ENCODE measurements at places on chromosomes 12 and 14. TPM values are rescaled to one million over a fixed set of nuclear protein-coding genes. Genes with fewer than 3 reads are reported as not detected.
A peak's percentile ranks its signal among the peaks of the same experiment; 100 is the strongest.

DNA sequence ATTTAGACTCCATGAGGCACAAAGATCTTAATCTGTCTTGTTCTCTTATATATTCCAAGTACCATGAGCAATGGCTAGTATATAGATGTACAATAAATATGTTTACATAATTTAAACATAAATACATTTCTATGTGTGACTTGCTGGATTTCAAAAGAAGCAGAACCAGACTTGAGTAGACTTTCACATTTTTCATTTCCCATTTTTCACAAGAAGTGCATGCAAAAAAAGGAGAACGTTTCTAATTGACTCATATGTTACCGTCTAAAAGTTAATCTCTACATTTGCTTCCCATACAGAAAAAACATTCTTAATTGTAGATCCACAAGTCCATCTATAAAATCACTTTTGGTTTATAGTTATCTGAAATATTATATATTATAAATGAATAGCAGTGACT, 256.5 kb upstream of the USP15 start:
- DNase-seq, result no peak
- H3K27ac ChIP-seq, result no peak overlapping the region
- H3K27me3 ChIP-seq, result no peaks in the 10 kb centered on the region
- no peaks in the 10 kb centered on the region for H3K4me1 ChIP-seq
- no peak overlapping the region for H3K4me3 ChIP-seq
- no peaks in the 10 kb centered on the region for H3K36me3 ChIP-seq

GRCh38 chr14:92785667-92786426, 8.3 kb upstream of the GOLGA5 start:
- no peak overlapping the region for H3K27ac ChIP-seq
- peaks cover 9% of the 10 kb centered on the region for H3K27me3 ChIP-seq
- no peak for DNase-seq
- H3K4me3 ChIP-seq, result no peak overlapping the region
- peaks cover 11% of the 10 kb centered on the region for H3K4me1 ChIP-seq
- H3K36me3 ChIP-seq, result peaks cover 12% of the 10 kb centered on the region

GRCh38 chr12:20646239-20646827, 48.8 kb upstream of the SLCO1C1 start:
- no peak for DNase-seq
- H3K4me1 ChIP-seq, result no peaks in the 10 kb centered on the region
- H3K27me3 ChIP-seq, result no peaks in the 10 kb centered on the region
- H3K4me3 ChIP-seq, result no peak overlapping the region
- no peak overlapping the region for H3K27ac ChIP-seq

- peaks cover 41% of the 10 kb centered on the region for H3K4me1 ChIP-seq
- no peak for DNase-seq
- H3K4me3 ChIP-seq, result no peak overlapping the region
- H3K27me3 ChIP-seq, result peaks cover 3% of the 10 kb centered on the region
These were observed 117.2 kb upstream of the BCL2L14 start for GRCh38 chr12:11953523-11953922.

DNA sequence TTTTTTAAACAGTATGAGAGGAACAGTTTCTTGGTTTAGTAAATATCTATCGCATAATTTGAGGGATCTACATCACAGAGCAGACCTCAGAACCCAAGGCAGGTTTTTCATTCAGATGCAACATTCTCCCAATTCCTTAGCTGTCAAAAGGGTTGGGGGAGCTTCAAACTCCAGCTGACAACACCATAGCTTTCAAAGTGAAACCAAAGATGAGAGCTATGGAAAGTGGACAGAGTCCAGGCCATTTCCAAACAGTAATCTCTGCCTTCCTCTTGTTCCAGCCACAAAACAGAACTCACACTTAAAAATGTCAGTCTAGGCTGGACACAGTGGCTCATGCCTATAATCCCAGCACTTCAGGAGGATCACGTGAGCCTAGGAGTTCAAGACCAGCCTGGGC, 87.8 kb downstream of the SPRING1 start:
- DNase-seq, result no peak
- H3K36me3 ChIP-seq, result no peaks in the 10 kb centered on the region
- no peak overlapping the region for H3K4me3 ChIP-seq
- H3K4me1 ChIP-seq, result peaks cover 3% of the 10 kb centered on the region
- peaks cover 21% of the 10 kb centered on the region for H3K27me3 ChIP-seq
- no peak overlapping the region for H3K27ac ChIP-seq

- H3K27ac ChIP-seq, result no peak overlapping the region
- no peak overlapping the region for H3K4me3 ChIP-seq
- H3K4me1 ChIP-seq, result peaks cover 40% of the 10 kb centered on the region
- H3K27me3 ChIP-seq, result no peaks in the 10 kb centered on the region
These were observed 86.1 kb downstream of the NCOR2 start for GRCh38 chr12:124481257-124481750.

DNA sequence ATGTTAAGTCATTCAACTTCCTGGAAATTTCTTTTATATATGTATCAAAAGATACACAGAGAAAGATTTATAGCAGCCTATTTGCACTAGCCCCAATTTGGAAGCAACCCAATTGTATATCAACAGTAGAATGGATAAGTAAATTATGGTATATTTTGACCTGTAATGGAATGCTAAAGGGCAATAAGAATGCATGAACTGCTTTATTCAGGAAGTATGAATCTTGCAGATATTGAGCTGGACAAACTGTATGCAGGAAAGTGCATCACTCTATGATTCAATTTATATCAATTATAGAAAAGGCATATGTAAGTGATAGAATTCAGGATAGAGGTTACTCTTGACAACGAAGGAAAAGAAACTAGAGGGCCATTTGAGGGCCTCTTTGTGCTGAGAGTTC, 913.1 kb upstream of the FBXO33 start:
- H3K4me3 ChIP-seq, result no peak overlapping the region
- H3K36me3 ChIP-seq, result no peaks in the 10 kb centered on the region
- H3K27me3 ChIP-seq, result no peaks in the 10 kb centered on the region
- no peaks in the 10 kb centered on the region for H3K4me1 ChIP-seq

Gene KRT73
- not detected for total RNA-seq

DNA sequence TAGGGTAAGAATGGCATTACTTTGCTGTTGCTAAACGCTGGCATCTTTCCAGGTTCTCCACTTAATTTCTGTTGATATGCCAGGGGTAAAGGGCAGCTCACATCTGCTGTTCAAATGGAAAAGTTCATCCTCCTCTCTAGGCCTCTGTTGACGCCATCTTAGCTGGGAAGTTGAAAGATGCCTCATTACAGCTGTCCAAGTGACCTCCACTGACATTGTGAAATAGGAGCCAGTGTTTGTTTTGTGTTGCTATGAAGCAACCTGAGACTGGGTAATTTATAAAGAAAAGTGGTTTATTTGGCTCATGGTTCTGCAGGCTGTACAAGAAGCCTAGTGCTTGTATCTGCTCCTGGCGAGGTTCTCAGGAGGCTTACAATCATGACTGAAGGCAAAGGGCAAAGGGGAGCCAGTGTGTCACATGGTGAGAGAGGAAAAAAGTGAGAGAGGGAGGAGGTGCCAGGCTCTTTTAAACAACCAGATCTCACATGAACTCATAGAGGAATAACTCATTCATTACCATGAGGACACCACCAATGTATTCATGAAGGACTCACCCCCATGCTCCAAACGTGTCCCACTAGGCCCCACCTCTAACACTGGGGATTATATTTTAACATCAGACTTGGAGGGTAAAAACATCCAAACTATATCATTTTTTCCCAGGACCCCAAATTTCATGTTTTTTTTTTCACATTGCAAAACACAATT, 3.2 kb upstream of the ADAM21 start:
- no peaks in the 10 kb centered on the region for H3K36me3 ChIP-seq
- no peak overlapping the region for H3K27ac ChIP-seq
- DNase-seq, result no peak

- H3K27ac ChIP-seq, result no peak overlapping the region
- H3K27me3 ChIP-seq, result peaks cover 1% of the 10 kb centered on the region
- DNase-seq, result no peak
- no peaks in the 10 kb centered on the region for H3K4me1 ChIP-seq
- H3K36me3 ChIP-seq, result no peaks in the 10 kb centered on the region
These were observed 88.0 kb upstream of the VASH1 start for GRCh38 chr14:76673261-76673660.

Gene AQP2
- total RNA-seq, result not detected

DNA sequence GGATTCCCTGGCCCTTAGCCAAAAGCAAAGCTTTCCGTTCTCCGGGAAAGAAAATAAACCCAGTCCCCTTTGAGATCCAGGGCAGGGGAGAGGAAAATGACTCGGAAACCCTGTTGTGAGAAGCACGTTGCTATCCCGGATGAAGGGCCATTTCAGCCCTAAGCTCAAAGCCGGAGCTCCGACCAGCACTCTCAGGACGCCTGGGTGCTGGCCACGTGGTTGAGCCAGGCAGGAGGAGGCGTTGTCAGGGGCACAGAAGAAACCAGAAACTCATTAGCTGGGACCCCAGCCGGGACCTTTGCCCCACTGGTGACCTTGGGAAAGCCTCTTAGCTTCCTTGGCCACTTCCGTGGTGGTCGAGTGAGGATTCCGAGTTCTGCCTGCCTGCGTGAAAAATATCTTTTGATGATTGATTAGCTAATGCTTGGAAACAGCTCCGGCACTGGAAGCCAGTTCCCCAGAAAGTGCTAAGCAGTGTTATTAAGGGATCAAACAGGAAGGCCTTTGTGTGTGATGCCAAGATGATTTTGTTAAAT, 57.6 kb upstream of the FZD10 start:
- H3K4me1 ChIP-seq, result no peaks in the 10 kb centered on the region
- H3K4me3 ChIP-seq, result no peak overlapping the region
- H3K27ac ChIP-seq, result no peak overlapping the region
- H3K27me3 ChIP-seq, result no peaks in the 10 kb centered on the region

DNA sequence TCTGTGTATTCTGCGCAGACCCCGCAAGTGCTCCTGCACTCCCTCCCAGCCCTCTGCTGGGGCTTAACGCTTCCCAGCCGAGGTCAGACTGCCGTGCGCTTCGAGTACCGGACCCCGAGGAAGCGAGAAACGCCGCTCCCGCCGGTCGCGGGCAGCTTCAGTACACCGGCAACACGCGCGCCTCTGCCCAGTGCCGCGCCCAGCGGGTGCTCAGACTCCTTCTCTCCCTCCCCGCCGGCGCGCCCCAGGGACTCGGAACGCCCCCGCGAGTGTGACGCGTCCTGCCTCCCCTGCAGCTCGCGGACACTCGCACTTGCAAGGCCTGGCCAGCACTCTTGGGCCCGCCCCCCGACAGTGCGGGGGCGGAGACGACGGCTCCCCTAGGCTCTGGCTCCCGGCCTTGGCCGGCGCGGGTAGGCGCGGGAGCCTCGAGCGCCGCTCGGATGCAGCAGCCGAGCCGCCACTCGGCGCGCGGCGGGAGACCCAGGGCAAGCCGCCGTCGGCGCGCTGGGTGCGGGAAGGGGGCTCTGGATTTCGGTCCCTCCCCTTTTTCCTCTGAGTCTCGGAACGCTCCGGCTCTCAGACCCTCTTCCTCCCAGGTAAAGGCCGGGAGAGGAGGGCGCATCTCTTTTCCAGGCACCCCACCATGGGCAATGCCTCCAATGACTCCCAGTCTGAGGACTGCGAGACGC, at the start of gene PTGER2:
Gene PTGER2, plus strand, starts transcription at position 410 of the 692 bp plus-strand sequence. Its CDS starts 237 bp downstream, at position 647.
- peaks cover 96% of the 10 kb centered on the region for H3K36me3 ChIP-seq
- H3K27ac ChIP-seq, result peak within 1 kb of the TSS; percentile 97

Gene TMX1
- total RNA-seq, result 63.7 TPM

DNA sequence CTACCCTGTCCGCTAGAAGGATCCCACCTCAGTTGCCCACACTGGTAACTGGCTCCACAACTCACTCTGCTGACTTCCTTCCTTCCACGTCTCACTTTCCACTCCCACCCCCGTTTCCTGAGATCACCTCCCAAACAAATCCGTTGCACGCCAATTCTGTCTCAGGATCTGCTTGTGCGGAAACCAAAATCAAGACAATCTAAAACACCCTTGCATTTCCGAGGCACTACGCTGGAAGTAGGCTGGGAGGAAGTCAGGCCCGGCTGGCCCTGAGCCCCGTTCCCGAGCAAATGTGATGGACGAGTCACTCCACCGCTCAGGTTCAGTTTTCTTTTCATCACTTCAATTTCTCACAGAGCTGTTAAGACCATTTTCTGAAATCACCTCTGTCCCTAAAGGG, 23.1 kb downstream of the ABCB9 start:
- no peaks in the 10 kb centered on the region for H3K27me3 ChIP-seq
- no peaks in the 10 kb centered on the region for H3K36me3 ChIP-seq
- peaks cover 40% of the 10 kb centered on the region for H3K4me1 ChIP-seq
- H3K27ac ChIP-seq, result peak overlapping the region; percentile 3

- no peak for DNase-seq
- no peak overlapping the region for H3K27ac ChIP-seq
- H3K36me3 ChIP-seq, result no peaks in the 10 kb centered on the region
- H3K4me3 ChIP-seq, result no peak overlapping the region
- no peaks in the 10 kb centered on the region for H3K27me3 ChIP-seq
These were observed 51.4 kb upstream of the GARIN2 start for GRCh38 chr14:67137744-67138371.

Gene PITPNM2
- total RNA-seq, result 9.3 TPM

- H3K36me3 ChIP-seq, result peaks cover 4% of the 10 kb centered on the region
- H3K27ac ChIP-seq, result no peak overlapping the region
- H3K4me1 ChIP-seq, result peaks cover 37% of the 10 kb centered on the region
- peak; percentile 38 for DNase-seq
These were observed 4.5 kb downstream of the HOXC10 start for GRCh38 chr12:53989227-53990113.

Gene STYK1
- 0.71 TPM for total RNA-seq

DNA sequence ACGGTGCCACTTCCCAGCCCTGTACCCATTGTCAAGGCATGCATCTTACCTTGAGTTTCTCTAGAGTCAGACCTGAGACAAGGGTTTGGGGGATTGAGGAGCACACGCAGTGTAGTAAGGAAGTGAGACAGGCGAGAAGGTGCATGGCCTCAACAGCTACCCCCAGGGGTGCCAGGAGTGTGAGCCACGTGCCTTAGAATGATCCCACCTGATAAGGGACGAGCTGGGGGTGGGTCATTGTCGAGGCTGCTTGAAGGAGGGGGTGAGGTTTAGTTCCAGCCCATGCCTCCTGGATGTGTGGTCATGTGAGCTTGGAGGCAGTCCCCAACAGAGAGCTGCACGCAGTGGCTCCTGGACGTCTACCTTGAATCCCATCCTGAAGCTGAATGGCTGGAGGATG, 320.5 kb downstream of the VRK1 start:
- H3K4me1 ChIP-seq, result peaks cover 40% of the 10 kb centered on the region
- H3K27me3 ChIP-seq, result no peaks in the 10 kb centered on the region
- no peak overlapping the region for H3K4me3 ChIP-seq
- no peak for DNase-seq

DNA sequence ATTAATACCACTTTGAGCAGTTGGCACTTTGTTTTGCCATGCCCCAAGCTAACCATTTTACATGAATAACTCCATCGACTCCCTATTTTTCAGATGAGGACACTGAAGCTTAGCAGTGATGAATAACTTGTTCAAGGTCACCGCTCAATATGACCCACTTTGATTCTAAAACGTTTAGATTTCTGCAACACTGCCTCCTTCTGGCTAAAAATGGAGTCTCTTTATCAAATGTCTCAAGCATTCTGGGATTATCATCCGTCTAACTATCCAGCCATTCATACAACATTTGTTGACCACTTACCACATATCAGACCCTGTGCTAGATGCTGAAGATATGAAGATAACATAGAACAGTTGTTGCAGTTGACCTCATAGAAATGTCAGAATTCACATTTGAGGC, 298.0 kb downstream of the PPFIA2 start:
- no peak overlapping the region for H3K4me3 ChIP-seq
- no peak for DNase-seq
- H3K27me3 ChIP-seq, result no peaks in the 10 kb centered on the region
